Dermis blood vessel endothelial cell (primary cell): ENCODE measurements at places on chromosomes 2 and 18.

DNA sequence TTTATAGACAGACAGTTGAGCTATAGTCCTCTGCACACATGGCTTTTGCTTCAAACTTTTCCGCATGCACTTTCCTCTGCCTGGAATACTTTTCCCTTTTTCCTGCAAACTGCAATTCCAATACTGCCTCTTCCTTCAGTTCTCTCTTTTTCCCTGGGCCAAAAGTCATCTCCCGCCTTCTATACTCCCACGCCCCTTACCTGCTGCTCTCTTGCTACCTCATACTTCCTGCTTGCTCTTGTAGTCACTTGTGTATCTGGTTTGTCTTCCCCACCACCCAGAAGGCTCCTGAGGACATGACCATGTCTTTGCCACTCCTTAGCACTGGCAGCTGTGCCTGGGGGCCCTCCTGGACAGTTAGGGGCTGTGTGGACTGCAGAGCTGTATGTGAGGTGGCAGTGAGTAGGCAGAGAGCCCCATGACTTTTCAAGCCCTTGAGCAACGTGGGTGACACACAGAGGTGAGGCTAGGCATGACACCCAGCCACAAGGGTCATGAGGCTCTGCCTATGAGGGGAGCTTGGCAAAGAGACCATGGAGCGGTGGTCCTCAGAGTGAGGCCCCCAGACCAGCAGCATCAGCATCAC lies 23.2 kb downstream of the SPEG start:
- no peak for DNase-seq

DNA sequence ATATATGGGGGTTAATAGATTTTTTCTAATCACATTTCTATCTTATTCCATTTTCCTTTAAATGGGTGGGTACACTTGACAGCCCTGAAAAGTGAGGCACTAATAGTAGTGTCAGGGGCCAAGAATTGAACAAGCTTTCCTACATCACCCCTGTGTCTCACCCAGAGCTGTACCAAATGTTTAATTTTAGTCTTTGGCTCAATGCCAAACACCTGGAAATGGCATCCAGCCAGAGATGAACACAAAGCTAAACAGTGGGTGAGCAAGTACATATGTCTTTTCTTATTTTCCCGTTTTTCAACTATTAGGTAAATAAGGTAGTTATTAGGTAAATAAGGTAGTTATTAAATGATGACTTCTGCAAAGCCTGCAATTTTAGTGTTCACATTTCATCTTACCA lies 276.3 kb upstream of the ERBB4 start:
- DNase-seq: no peak

- DNase-seq: no peak
Observed at GRCh38 chr2:15800495-15801329, 139.6 kb upstream of the MYCN start.

- DNase-seq: no peak
Observed at GRCh38 chr18:36409779-36410178, 112.3 kb downstream of the FHOD3 start.

GRCh38 chr2:200310545-200310971 lies 4.1 kb downstream of the SPATS2L start:
- no peak for DNase-seq

- DNase-seq: no peak
Observed at GRCh38 chr2:79131687-79132086, 11.4 kb downstream of the REG1A start.

DNA sequence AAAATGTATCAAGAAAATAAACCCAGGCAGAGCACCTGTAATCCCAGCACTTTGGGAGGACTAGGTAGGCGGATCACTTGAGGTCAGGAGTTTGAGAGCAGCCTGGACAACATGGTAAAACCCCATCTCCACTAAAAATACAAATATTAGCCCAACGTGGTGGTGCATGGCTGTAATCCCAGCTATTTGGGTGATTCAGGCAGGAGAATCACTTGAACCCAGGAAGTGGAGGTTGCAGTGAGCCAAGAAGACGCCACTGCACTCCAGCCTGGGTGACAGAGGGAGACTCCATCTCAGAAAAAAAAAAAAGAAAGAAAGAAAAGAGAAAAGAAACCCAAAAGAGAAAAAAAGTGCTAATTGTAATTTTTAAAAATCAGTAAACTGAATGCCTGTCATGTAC lies 41.4 kb downstream of the DDX18 start:
- DNase-seq: no peak

DNA sequence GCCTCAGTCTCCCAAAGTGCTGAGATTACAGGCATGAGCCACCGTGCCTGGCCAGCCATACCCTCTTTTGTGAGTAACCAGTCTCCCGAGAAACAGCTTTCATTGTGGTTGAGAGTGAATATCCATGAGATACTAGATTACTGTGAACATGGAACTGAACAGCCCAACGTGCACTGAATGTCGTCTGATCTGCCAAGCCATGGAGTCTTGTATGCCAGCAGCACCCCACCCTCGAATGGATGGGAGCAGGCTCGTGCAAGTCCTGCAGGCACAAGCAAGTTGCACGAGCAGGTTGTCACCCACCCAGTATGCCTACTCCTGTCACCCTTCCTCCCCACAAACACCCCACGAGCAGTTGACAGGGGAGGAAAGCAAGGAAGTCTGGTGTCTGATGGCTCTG lies 36.5 kb upstream of the TFCP2L1 start:
- no peak for DNase-seq

GRCh38 chr2:74551942-74552913 lies 1.5 kb downstream of the LOXL3 start:
- DNase-seq: no peak

GRCh38 chr2:18312818-18313217 lies 247.6 kb downstream of the RDH14 start:
- no peak for DNase-seq

GRCh38 chr2:72011791-72012190 lies 135.9 kb downstream of the CYP26B1 start:
- DNase-seq: no peak

DNA sequence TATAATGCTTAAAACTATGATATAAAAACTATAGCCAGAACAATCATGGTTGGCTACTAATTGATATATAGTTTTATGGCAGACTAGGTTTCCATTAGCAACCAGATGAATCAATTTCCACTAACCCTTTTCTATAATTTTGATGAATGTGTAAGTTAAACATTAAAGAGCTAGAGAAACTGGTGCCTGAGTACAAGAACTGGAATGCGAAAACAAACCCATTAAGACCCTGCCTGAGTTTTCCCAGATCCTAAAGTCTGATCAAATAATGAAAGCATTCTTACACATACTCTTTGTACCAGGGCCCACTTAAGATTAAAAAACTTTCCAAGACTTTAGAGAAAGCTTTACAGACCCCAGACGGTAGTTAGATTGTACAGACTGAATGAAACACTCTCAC lies 21.3 kb downstream of the MRPL19 start:
- no peak for DNase-seq

DNA sequence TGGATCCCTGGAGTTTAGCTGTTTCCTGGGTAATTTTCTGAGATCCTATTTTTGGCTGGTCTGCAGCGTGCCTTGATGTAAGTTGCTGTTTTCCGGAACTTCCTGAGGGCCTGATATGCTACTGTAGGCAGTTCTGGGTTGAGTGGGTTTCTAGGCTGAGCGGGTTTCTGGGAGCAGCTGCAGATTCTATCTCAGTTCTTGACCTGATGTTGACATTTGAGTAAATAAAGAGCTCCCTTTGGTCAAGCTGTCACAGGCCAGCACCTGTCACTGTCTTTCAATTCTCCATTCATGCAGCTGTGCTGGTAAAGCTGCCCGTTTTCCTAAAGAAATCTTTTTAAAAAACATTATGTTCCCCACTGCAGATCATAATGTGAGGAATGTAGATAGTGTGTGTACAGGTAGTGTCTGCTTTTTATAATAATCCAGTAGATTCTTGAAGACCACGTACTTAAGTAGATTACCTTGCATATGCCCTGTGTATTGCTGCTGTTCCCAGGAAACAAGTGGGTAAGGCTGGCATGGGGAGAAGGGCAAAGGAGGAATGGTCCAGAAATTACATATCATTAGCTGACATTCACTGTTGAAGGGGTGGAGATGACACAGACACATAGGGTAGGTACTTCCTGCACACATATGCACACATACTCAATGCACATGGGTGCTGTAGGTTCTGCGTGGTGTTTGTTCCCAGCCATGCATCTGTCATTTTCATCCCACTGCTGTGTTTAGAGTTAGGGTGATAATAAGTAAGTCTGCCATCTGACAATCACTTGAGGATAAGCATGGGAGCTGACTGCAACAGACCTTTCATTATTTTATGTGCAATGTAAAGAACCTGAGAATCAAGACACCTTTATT lies 25.9 kb downstream of the CD28 start:
- DNase-seq: no peak

- no peak for DNase-seq
Observed at GRCh38 chr18:74438091-74438490, 19.0 kb downstream of the DIPK1C start.

GRCh38 chr2:32874931-32875330 lies 71.8 kb upstream of the LTBP1 start:
- DNase-seq: no peak

GRCh38 chr2:231199219-231199618 lies 788 bp downstream of the ARMC9 start:
- peak; percentile 14 for DNase-seq

DNA sequence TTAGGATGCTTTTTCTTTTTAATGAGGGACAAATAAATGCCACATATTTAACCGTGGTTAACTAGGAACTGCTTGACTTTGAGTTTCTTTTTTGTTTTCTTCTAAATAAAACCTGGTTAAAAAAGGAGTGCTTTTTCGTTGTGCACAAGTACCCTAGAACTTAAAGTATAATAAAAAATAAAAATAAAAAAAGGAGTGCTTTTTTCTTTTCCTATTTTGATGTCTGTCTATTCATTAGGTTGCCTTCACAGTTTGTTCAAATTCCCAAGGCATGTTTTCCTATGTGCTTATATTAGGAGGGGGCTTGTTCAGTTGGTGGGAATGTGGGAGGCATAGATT lies 4.4 kb downstream of the FOSL2 start:
- DNase-seq: no peak

DNA sequence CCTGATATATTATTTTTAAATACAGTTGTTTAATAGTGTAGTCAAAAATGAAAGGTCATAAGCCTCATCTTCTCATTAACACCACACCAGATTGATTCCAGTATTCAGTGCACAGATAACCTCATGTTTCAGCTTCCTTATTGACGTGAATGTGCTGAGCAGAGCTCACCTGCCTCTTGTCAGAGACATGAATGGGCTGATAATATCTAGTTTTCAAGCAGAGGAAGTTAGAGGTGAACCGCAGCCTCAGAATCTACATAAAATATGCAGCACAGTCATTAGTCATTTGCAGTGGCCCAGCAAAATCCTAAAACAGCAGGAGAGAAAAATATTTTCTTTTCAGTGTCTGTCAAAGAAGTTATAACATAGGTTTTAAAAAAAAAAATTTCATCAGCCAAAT lies 216.2 kb downstream of the GBX2 start:
- no peak for DNase-seq

DNA sequence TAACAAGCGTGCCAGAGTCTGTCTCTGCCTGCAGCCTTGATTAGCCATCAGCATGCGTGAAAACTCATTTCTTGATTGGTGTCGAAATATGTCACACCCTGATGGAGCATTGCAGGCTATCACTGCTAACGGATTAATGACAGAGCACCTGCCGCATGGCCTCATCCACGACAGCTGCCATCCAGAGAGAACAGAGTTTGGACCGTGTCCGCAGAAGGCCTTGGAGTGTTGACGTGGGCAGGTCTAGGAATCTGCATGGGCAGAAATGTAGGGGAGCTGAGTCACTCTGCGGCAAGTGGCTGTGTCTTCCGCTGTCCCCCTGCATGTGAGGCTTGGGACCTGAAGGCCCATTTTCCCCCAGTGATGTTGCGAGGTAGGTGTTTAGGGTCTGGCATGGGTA lies 43.0 kb downstream of the KLHL29 start:
- DNase-seq: no peak

DNA sequence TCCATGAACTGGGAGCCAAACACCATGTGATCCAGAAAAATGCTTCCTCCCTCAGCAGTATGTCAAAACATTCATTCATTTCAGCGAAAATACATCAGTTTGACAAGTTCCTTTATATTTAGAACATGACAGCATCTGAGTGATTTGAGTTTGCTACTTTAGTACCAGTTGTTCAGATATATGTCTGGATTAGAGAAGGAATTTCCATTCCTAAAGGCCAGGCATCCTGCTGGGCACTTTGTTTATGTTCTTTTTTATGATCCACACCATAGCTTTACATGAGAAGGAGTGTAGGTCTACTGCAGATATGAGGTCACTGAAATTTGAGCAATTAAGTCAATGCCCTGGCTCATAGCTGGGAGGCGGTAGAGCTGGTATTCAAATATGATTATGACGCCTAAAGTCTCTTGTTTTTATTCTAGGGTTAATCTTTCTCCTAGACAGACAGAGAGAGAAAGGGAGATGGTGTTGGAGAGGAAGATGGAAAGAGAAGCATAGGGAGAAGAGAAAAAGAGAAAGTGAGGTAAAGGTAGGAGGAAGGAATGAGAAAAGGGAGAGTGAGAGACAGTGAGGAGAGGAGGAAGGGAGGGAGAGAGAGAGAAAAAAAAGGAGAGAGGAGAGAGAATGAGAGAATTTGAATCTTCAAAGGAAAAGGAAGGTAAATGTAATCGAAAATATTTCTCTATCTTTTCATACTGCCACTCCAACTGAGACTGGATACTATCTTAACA lies 839.5 kb upstream of the FANCL start:
- DNase-seq: no peak

- DNase-seq: no peak
Observed at GRCh38 chr18:11167778-11168177, 18.4 kb upstream of the PIEZO2 start.
